ENCODE measurements at places on chromosomes 3 and 15.

- DNase-seq: no peak
Measured at GRCh38 chr3:59374091-59374817, 324.4 kb upstream of the CFAP20DC start.

DNA sequence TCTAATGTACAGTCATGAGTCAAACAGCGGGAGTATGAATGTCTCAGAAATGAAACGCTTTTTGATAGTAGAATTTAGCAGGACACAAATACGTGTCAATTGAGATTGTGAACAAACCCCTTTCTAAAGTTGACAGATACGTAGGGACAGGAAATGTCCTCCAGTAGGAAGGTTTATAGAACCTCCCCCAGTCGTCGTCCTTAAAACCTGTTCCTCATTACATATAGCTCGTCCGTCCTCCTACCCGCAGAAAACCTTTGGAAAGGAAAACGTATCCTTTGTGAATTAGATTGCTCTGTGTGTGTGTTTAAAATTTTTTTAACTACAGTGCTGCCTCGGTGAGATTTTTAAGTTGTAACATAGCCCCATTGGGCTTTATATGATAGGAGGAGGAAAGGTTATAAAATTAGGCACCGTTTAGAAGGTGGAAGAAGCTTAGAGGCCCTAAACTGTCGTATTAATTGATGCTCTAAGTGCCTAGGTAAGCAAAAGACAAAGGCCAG, 4.1 kb downstream of the UBE2E1 start:
- no peak for DNase-seq

GRCh38 chr3:107061466-107061865, 315.8 kb upstream of the CCDC54 start:
- no peak for DNase-seq

- DNase-seq: no peak
Measured at GRCh38 chr3:77795013-77795412, 755.1 kb downstream of the ROBO2 start.

DNA sequence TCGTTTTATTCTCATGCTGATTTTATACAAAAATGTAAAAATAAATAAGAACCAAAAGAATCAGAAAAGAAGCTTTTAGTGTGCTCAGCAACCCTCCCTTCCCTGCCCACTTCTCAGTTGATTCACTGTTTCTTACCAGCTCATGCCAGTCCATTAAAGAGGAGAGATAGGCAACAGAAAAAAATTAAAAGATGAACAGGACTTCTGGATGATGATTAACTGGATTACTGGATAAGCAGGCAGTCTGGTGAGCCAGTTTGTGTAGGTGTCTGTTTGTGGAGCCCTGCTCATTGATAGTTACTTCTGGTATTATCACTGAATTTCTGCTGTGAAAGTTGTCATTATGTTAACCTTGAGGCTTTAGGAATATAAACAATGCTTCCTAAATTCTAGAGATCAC, 15.1 kb upstream of the GPR171 start:
- DNase-seq: no peak

DNA sequence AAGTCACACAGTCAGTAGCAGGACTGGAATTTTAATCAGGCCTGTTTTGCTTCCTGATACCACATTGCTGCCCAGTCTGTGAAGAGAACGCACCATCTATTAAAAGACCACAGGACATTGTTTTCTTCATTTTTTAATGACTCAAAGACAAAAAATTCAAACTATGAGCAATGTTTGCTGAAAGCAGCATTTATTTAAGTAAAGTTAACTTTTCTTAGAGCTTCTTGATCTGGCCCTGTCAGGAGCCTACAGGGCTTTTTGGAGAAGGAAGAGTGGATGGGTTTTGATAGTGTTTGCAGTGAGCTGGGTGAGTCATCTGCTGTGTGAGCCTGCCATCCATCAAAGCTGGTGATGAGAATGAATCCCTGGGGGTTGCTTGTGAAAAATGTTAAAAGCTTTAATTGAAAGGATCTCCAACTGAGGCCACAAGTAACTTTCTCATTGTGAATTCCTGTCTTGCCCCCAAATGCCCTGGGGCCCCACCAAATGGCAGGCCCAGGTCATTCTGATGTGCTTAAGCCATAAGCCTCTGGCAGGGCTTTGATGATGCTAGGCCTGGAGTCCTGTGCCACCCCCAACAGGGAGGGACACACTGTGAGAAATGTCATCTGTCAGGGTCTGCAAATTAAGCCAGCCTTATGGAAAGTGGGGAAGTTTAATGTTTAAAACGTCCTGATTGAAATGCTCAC, 136.2 kb upstream of the PFN2 start:
- no peak for DNase-seq

- no peak for DNase-seq
Measured at GRCh38 chr3:99915906-99916432, 98.3 kb downstream of the CMSS1 start.

DNA sequence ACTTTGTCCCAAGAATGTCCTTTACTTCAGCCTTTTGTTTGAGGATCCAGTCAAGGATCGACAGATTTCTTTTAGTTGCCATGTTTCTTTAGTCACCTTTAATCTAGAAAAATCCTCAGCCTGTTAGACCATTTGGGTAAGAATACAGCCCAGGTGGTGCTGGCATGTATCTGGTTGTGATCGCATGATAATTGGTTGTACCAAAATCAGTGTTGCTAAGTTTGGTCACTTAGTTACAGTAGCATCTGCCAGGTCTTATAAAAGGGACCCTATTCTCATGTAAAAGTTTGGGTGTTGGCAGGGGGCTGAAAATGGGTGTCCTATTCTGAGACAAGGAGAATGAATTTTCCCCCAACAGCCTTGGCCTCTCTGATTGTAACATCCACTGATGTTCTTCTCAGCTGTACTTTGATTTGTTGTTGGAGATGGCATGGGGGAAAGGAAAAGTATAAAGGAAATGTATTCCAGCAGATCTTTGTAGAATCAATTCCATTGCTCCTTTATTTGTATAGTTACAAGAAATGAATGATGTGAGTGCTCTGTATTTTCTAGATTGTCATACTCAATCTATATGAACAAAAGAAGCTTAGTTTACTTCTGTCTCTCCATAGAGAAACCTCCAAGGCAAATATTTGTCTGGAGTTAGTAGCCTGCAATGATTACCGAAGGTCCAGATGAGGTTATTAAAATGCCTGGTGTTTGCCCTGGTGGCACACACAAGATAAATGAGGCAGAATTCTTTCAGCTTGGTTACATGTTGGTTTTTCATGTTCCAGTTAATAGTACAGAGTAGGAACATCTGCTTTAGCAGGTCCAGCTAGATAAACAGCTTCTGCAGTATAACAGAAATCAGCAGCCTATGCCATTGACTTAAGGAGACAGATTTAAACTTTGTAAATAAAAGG, 65.7 kb downstream of the CMTM8 start:
- DNase-seq: no peak

DNA sequence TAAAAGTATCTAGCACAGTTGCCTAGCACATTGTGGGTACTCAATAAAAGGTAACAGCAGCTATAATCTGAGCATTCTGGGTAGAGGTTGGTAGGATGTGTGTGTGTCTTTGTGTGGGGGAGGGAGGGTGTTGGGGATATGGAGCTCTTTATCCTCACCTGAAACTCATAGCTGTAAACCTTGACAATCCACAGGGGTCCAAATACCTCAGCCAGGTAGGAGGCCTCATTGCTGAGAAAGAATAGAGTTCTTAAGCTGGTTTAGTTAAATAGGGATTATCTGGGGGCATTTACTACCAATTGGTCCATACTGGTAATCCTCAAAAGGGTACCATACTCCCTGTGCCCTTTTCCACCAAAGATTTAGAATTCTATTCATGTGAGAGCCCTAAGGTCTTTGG, 3.9 kb downstream of the SERF2 start:
- no peak for DNase-seq

DNA sequence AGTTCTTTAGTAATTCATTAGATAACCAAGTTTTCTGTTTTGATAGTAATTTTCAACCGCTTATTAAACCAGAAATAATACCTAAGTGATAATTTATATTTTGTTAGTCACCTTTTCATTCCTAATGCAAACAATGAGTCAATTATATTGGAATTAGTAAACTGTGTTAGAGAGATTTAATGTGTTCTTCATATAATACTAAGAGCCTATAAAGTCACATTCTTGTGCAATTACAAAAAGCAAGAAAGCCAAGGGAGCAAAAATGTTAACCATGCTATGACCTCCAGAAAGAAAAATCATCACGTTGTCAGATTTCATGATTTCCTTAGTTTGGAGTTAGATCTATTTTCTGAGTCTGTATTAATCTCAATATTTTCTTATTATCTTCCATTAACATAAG, 108.8 kb upstream of the SAMMSON start:
- no peak for DNase-seq

DNA sequence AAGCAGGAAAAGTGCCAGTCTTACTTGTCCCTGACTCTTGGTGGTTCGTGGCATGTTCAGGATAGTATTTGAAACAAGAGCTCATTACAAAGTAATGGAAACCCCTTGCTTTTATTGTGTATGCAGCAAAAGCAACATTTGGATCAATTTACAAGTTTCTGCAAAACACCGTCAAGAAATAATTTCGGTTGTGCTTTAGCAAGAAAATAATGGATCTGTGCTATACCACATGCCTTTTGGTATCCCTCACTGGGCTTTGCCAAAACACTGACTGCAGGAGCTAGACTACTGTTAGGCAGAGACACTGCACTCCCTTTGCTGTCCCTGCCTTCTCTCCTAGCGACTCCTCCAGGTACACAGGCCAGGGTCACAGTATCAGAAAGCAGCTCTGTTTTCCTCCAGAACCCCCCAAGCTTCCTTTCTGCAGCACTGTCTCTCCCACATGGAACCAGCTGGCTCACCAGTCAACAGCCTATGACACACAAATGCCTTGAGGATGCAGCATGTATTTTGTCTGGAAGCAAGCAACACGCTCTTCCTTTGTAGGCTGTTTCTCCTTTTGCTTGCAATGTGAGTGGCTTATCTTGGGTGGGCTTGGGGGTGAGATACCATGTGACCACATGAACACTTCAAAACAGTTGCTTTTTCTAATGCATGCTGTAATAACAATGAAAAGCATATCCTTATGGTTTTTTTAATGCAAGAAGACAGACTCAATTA, 111.4 kb downstream of the PGPEP1L start:
- DNase-seq: no peak

GRCh38 chr3:113534365-113534764, 2.0 kb downstream of the SIDT1 start:
- no peak for DNase-seq

GRCh38 chr3:32140943-32141342, 34.5 kb downstream of the GPD1L start:
- peak; percentile 56 for DNase-seq

- DNase-seq: peak; percentile 93
Measured at GRCh38 chr15:37100109-37100965, at the start of gene MEIS2. Gene MEIS2, minus strand, starts transcription at chr15:37100549. Its CDS starts 1,083 bp downstream, at chr15:37099466.

- DNase-seq: no peak
Measured at GRCh38 chr3:60065227-60065868, 1015.5 kb upstream of the CFAP20DC start.

DNA sequence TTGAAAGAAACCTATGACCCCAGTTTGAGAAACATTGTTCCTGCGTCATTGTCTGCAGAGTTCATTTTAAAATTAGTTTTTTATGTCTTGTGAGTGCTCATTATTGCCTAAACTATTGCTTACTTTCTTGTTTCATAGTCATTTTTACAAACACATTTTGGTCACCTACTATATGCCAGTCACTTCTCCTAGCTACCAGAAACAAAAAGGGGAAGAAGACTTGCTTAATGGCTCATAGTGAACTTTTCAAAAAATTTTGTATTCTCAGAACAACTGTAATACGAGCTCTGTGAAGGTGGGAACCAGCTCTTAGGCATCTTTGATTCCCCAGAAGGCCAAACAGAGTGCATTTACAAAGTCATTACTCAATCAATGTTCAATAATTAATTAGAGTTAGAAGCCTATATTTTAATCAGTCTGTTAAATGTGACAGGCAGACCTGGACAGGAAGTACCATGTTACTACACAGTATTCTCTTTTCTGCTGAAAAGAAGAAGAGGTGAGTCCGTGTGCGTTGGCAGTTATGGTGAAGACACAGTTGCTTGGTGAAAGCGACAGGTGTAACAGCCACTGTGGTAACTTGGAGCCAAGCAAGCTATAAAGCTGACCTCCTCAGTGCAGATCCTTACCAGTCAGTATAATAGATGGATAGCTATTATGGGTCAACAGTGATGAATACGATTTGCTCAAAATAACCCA, 46.6 kb downstream of the DPPA2 start:
- DNase-seq: no peak

GRCh38 chr15:96344706-96345559, 14.4 kb downstream of the NR2F2 start:
- no peak for DNase-seq

All from K562 (cell line).